ENCODE measurements at places on chromosomes 6 and 20.

DNA sequence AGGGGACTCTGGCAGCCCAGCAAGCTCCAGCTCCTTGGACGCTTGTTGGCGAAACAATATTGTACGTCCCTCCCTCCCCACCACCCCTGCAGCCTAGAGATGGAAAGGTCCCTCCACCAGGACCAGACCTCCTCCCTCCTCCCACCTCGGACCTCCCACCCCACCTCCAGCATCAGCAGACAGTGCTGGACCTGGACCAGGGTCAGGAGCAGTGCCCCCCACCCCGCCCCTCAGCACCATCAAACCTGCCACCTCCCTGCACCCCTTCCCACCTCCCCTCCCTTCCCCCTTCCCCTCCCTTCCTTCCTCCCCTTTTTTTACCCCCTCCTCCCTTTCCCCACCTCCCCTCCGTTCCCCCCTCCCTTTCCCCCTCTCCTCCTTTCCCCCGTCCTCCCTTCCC, 98.4 kb downstream of the TAF4 start:
- no peak for DNase-seq

- no peak for DNase-seq
Measured at GRCh38 chr6:151022492-151022891, 157.0 kb downstream of the MTHFD1L start.

GRCh38 chr6:108563292-108563691, 2.6 kb downstream of the FOXO3 start:
- no peak for DNase-seq

GRCh38 chr6:134257516-134257915, 60.4 kb downstream of the SGK1 start:
- no peak for DNase-seq

DNA sequence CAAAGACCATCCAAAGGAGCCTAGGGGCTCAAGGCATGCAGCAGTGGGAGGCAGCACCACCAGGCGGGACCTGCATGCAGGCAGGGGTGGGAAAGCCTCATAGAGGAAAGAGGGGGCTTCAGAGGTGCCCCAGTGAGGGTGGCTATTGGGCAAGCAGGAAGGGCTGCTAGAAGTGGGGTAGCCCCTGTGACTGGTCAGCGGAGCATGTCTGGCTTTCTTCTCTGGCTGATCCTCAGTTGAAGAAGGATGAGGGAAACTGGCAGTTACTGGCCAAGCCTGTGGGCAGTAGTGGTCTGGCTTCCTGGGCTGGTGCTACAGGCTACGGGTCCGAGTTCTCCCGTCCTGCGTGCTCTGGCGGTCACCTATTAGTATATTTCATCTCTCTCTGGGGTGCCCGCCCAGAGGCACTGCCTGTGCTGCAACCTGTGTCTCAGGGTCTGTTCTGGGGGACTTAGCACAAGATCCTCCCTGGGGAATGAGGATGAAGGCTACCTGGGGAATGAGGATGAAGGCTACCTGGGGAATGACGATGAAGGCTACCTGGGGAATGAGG, 35.9 kb upstream of the CST7 start:
- DNase-seq: no peak

DNA sequence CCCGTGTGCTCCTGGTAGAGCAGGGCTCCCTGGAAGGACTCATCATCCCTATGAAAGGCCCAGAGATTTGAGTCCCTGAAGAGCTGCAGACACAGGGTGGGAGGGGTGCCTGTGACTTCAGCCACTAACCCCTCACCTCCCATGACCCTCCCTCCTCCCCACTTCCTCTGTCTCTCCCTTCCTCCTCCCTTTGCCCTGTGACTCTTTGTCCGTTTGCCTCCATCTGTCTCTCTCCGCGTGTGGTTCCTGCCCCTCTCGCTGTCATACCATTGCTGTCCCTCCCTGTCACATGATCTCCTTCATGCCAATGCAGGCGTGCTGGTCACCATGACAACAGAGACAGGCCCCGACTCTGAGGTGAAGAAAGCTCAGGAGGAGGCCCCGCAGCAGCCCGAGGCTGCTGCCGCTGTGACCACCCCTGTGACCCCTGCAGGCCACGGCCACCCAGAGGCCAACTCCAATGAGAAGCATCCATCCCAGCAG, 19.0 kb downstream of the EPB41L1 start:
- peak; percentile 64 for DNase-seq

GRCh38 chr20:48965189-48965910, 43.8 kb downstream of the ARFGEF2 start:
- peak; percentile 1 for DNase-seq

DNA sequence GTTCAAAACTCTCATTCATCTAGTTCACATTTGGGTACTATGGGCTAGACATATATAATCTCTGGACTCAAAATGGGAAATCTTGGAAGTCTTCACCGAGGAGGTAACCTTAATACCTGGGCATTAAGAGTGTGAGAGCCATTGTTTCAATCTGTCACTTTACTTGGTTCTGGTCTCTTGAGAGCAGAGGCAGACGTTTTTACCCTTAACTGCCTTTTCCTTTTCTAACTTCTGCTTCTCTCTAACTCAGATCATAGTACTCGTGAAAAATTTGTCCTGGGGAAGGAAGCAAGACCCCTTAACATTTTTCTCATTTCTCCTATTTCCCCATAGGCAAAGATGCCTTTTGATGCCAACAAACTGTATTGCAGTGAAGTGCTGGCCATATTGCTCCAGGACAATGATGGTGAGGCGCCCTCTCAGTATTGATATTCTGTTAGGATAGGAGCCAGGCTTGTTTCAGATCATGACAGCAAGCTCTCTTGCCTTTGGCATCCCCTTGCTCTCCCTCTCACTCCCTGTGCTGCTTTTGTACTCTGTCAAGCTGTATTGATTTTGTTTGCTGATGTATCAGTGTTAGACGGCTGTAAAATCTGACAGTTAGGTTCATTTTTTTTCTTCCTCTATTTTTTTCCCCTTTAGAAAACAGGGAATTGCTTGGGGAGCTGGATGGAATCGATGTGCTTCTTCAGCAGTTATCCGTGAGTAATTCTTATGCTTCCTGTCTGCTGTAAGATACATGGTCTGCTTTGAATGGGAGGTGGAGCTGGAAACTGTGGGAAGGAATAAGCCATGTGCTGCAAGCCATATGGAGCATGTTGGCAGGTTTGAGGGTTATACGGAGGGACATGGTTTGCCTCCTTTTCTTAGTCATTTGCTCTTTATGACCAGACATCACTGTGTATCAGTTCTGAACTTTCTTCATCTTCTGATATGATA, 83.5 kb downstream of the CTNNBL1 start:
- no peak for DNase-seq

GRCh38 chr20:59247731-59248684, 52.4 kb upstream of the EDN3 start:
- no peak for DNase-seq

GRCh38 chr6:166765234-166765541, 138.1 kb upstream of the RPS6KA2 start:
- DNase-seq: no peak

GRCh38 chr6:97133067-97133466, 149.9 kb downstream of the MMS22L start:
- DNase-seq: no peak

- no peak for DNase-seq
Measured at GRCh38 chr6:100693249-100693927, 187.7 kb downstream of the ASCC3 start.

DNA sequence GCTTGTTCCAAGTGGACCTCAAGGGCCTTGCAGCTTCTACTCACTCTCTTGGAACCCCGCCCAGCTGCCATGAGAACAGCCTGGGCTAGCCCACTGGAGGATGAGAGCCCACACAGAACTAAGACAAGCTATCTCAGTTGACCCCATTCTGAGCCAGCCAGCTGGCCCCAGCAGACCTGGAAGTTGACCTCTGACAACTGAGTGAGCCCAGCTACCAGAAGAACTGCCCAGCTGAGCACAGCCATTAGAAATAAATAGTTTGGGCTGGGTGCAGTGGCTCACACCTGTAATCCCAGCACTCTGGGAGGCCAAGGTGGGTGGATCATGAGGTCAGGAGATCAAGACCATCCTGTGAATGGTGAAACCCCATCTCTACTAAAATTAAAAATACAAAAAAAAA, 37.1 kb downstream of the SNX5 start:
- DNase-seq: no peak

GRCh38 chr20:32240205-32240604, 32.5 kb downstream of the POFUT1 start:
- DNase-seq: no peak

DNA sequence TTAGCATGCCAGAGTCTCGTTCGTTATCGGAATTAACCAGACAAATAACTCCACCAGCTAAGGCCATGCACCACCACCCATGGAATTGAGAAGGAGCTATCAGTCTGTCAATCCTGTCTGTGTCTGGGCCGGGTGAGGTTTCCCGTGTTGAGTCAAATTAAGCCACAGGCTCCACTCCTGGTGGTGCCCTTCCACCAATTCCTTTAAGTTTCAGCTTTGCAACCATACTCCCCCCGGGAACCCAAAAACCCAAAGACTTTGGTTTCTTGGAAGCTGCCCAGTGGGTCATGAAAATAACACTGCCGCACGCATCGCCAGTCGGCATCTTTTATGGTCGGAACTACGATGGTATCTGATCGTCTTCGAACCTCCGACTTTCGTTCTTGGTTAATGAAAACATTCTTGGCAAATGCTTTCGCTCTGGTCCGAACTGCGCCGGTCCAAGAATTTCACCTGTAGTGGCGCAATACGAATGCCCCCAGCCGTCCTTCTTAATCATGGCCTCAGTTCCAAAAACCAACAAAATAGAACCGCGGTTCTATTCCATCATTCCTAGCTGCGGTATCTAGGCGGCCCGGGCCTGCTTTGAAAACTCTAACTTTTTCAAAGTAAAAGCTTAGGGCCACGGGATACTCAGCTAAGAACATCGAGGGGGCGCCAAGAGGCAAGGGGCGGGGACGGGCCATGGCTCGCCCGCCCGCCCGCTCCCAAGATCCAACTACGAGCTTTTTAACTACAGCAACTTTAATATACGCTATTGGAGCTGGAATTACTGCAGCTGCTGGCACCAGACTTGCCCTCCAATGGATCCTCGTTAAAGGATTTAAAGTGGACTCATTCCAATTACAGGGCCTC, 1958.5 kb upstream of the DEFB115 start:
- DNase-seq: no peak

GRCh38 chr6:163711615-163712565, 297.4 kb downstream of the QKI start:
- DNase-seq: no peak

DNA sequence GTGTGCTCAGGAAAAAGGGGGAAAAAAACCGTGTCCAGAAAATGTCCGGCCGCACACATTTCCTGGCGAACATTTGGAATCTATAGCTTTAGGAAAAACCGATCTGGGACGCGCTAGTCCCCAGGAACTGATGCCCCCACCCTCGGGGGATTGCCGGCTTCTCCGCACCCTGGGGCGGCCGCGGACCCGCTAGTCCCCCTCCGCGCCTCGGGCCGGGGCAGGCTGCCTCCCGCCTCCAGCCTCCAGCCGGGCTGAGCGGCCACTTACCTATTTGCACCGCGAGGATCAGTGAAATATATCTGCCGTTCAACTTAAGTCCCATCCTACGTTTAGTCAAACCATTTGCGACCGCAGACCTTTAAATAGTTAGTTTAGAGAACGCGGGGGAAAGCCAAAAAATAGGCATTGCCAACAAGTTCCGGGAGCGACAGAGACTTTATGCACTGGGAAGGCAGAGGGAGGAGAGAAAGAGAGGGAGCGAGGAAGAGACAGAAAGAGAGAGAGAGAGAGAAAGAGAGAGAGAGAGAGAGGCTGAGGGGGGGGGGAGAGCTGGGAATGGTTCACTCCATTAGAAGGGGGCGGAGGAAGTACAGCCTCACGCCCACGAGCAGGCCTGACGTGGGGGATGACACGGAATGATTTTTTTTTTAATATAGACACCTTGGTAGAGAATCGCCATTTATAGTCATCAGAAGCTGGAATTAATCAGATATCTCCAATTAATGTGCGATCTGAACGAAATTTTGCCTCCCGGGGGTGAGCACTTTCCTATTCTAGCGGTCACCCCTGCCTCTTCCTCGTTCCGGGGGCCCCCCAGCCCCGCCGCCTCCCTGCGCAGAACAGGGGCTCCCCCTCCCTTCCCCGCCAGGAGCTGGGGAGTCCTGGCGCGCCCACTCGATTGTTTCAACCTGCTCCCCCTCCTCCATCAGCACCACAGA, at the start of gene NRN1:
NRN1 (minus strand) TSS at position 498 of the 938 bp plus-strand sequence; CDS start at position 322, 176 bp downstream.
- peak; percentile 27 for DNase-seq

- DNase-seq: no peak
Measured at GRCh38 chr6:87637106-87637505, 47.2 kb downstream of the ORC3 start.

DNA sequence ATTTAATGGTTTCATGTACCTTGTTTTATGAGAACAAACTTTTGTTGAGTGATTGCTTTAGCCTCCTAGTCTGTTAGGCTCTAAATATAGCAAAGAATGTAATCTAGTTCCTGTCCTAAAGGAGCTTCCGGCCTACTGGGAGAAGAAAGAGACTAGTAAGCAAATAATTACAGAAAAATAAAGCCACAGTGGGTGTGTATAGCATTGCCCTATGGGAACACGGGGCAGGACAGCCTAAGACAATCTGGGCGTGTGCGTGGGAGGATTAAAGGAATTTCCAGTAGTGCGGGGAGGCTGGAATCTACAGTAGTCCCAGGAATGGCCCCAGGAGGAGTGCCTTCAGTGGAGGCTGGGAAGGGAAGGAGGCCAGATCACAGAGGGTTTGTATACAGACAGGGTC, 98.1 kb upstream of the AKAP12 start:
- no peak for DNase-seq

- DNase-seq: no peak
Measured at GRCh38 chr6:32940656-32941213, at the start of gene HLA-DMB. HLA-DMB (minus strand) TSS chr6:32941028; CDS start chr6:32940807, 221 bp downstream.

GRCh38 chr20:8082025-8082424, 50.0 kb upstream of the PLCB1 start:
- no peak for DNase-seq

DNA sequence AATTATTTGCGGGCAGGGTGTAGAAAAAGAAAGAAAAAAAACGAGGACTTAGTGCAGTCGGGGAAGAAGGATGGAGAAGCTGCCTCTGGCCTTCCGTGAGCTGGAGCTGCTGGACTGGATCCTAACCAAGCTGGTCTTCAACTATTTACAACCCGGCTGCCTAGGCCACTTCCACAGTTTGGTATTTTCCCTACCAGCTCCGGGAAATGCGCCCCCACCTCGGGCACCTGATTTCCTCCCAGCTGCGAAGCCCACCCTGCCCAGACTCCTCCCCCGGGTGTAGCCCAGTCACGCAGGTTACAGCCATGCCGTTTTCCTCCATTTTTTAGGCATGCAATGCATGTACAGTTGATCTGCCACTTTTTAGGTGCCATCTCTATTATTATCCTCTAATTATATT, 21.2 kb downstream of the THEMIS start:
- DNase-seq: peak; percentile 79

DNA sequence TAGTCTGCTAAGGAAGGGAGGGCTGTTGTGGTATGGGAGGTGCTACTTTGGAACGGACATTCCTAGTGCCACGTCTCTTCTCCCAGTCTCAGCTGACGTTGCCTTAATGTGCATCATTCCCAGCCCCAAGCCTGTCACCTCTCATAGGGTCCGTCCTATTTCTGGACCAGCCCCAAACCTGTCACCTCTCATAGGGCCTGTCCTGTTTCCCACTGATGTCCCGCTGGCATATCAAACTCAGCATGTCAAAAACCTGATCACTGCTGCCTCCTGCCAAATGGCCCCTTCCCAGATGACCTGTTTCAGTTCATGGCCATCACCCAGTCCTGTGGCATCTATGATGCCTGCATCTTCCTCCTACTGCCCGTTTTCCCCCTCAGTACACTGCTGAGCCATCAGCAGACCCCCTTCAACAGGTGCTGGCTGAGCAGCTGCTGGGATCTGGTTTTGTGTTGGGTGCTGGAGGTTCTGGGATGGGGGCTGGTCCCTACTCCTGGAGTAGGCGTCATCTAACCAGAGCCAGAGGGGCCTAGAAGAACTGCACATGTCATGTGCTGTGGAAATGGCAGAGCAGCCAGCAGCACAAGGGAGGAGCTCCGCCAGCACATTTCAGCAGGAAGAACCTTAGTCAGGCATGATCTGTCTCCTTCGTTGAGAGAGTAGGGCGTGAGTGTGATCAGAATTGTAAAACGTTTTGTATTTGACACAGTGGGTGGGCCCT, 3.3 kb downstream of the ENTPD6 start:
- no peak for DNase-seq
